Tongue (tissue), 3 donors: ENCODE measurements at places on chromosomes 11 and 22.
A peak's percentile ranks its signal among the peaks of the same experiment; 100 is the strongest.

GRCh38 chr11:61896665-61897386 lies 5.5 kb upstream of the FADS3 start:
- no peak for DNase-seq

GRCh38 chr11:63670433-63671321 lies 499 bp downstream of the ATL3 start:
- DNase-seq, result peak; percentile 69

GRCh38 chr11:93169950-93170561 lies 27.7 kb downstream of the SLC36A4 start:
- peak; percentile 46 for DNase-seq

DNA sequence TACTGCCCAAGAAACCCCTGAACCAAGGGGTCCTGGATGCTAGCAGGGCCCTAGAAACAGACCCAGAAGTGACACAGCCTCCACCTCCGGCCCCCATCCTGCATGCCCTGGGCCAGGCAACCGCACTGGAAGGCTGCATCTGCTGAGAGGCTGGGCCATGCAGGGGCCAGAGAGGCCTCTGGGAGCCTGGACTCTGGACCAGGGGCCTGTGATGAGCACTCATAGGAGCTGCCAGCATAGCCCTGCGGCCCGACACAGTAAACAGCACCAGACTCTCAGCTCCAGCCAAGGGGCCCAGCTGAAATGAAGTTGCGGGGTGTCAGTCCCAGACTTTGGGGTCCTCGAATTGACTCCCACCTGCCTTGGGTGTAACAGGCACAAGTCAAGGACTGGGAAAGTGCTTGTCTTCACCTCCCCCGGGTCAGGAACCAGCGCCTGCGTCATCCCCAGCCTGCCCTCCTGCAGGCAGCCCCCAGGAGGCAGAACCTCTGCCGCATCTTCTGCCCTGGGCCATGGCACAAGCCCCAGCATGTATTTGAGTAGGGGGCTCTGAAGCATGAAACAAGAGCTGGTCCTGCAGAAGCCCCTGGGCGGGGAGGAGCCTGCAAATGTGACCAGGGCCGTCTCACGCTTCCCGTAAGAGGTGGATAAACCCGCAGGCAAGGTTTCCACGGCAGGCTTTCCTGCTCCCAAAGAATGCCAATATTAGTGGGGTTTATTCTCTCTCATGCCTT lies 25.2 kb upstream of the CCND1 start:
- no peak for DNase-seq

GRCh38 chr11:58301576-58301975 lies 33.5 kb upstream of the OR10W1 start:
- DNase-seq, result no peak

DNA sequence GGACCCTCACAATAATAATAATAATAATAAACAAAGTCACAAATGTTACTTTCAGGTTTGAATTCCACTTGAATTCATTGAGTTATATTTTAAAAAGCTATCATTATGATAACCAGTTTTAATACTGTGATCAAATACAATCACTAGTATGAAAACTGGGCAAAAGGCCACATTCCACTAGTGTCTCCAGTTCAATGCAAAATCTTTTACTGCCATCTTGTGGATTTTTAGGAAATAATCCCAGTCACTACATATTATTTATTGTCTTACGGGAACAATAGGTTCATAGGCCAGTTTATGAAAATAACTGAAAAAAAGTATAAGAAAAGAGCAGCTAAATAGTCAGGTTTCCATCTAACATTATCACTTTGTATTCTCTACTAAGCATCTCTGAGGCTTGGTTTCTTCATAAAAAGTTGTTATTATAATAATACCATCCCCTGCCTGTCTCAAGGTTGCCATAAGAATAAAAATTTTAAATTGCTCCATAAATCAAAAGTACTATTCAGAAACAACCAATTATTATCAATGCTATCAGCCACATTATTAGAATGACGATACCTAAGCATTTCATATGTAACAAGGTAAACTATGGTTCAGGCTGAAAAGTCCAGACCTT lies 533.9 kb upstream of the CCDC90B start:
- peak; percentile 83 for DNase-seq

DNA sequence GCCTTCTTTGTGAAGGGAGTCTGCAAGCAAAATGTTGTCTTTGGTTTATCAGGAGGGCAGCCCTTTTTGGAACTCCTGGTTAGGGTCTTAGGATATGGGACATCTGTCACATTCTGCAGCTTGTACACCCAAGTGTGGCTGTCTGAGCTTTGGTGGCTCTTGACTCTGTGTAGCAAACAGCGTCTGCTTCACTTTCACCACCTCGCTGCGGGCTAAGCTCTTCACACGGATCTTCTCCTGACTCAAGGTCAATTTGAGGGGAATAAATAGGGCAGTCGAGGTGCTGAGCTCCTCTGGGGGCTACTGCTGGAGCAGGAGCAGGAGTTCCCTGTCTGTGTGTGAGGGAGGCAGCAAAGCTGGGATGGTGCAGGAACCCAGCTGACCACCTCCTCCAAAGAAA lies 10.6 kb downstream of the MICAL2 start:
- DNase-seq, result no peak

GRCh38 chr11:58177409-58178054 lies 11.3 kb upstream of the OR9Q2 start:
- DNase-seq, result no peak

- DNase-seq, result no peak
Observed at GRCh38 chr11:67233584-67234190, 32.6 kb upstream of the GRK2 start.

DNA sequence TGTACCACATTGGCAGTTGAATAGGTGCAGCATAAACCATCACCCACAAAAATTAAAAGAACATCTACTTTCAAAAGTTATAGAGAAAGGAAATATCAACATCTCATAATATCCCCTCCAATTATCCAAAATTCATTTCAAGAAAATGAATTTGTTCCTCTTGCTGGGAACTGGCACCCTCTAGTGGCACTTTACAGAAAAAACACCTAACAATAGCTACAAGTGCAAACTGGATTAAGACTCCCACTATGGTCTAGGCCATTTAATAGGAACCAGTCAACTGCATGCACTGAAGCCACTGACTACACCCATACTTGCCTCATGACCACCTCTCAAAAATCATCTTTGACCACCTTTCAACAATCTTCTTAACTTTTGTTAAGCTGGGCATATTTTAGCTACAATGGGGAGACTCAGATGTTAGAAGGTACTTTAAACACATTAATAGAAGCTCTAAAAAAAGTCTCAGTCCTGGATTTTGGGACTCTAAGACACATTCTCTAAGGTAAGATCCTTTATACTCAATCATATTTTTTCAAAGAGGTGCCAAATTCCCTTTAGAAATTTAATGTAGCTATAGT lies 17.3 kb downstream of the TRAF6 start:
- DNase-seq, result peak; percentile 74

GRCh38 chr11:75589933-75590332 lies 27.9 kb downstream of the SERPINH1 start:
- DNase-seq, result peak; percentile 56

GRCh38 chr11:70928854-70929598 lies 323.4 kb downstream of the SHANK2 start:
- DNase-seq, result no peak

DNA sequence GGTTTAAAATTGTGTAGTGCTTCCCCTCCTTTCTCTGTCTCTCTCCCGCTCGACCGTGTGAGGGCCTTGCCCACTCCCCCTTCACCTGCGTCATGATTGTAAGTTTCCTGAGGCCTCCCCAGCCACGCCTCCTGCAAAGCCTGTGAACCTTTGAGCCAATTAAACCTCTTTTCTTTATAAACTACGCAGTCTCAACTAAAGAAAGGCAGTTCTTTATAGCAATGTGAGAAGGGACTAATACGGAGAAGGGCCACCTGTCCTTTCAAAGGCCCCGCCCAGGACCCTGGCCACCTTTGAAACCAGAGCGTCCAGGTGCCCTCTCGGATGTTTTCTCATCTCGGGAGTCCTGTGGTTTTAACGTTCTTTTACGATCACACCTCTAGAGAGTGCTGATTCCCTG lies 741.5 kb downstream of the BRD1 start:
- DNase-seq, result no peak

GRCh38 chr22:47398921-47399790 lies 636.7 kb downstream of the TBC1D22A start:
- no peak for DNase-seq

DNA sequence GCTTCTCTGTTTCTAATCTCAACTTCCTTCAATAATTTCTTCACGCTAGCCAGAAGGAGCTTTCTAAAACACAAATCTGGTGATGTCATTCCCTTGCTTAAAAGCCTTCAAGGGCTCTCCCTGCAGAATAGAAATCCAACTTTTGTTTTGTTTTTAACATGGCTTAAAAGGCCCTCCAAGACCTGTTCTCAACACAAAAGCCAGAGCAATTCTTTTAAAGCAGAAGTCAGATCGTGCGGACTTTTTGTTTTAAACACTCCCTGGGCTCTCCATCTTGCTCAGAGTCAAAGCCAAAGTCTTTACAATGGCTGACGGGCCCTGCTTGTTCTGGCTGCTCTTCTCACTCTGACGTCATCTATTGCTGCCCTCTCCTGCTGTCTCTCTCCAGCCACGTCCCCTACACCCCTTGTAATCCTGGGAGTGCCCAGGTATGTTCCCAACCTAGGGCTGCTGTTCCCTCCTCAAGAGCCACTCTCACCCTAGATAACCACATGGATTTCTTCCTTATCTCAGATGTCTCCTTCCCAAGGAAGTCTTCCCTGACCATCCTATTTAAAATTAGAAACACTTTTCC lies 22.5 kb downstream of the TECTA start:
- DNase-seq, result peak; percentile 67

DNA sequence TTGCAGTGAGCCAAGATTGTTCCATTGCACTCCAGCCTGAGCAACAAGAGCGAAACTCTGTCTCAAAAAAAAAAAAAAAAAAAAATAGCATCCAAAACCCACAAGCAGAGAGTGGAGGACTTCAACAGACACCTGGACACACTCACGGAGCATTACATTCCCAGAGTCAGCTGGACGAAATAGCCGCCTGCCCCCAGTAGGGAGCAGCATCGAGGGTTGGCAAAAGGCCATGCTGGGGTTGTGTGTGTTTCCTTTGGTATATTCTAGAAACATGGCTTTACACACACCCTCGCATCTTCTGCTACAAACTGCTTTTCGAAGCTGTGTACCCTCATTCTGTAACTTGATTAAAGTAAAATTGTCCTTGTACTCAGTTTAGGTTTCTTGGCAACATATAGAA lies 5.3 kb downstream of the ADA2 start:
- peak; percentile 82 for DNase-seq

DNA sequence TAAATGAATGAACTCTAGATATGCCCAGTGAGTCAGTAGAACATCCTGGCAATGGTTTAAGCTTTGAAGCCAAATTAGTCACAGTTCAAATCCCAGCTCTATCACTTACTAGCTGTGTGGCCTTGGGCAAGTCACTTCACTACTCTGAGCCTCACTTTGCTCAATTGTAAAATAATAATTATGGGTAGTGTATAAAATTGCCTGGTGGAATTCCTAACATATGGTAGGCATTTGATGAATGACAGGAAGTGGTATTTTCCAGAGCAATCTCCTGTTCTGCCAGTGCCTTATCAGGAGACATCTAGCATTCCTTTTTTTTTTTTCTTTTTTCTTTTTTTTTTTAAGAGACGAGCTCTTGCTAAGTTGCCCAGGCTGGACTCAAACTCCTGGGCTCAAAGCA lies 13.0 kb downstream of the SCN4B start:
- DNase-seq, result no peak

DNA sequence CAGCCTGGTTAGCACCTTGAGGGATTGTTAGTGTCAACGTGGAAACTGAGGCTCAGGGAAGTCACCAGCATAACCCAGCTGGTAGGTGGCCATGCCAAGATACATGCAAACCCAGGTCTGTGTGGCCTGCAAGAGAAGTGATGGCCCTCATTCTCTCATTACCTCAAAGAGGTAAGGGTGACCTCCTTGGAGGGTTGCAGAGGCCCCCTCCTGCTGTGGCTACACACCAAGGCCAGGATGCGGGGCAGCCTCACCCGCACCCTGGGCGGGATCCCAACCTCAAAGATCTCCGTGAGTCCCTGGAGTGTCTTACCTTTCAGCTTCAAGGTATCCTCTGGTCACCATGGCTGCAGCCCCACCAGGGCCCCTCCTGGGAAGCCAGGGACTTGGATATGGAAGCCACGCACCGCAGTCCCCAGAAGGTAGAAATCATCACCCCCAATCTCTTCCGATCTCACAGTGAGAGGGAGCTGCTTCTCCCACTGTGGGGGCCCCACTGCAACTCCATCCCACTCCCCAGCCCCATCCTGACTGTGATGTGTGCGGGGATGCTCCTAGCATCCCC lies 95.4 kb downstream of the MORC2 start:
- no peak for DNase-seq

- DNase-seq, result no peak
Observed at GRCh38 chr22:24401931-24402367, 25.4 kb upstream of the ADORA2A start.

DNA sequence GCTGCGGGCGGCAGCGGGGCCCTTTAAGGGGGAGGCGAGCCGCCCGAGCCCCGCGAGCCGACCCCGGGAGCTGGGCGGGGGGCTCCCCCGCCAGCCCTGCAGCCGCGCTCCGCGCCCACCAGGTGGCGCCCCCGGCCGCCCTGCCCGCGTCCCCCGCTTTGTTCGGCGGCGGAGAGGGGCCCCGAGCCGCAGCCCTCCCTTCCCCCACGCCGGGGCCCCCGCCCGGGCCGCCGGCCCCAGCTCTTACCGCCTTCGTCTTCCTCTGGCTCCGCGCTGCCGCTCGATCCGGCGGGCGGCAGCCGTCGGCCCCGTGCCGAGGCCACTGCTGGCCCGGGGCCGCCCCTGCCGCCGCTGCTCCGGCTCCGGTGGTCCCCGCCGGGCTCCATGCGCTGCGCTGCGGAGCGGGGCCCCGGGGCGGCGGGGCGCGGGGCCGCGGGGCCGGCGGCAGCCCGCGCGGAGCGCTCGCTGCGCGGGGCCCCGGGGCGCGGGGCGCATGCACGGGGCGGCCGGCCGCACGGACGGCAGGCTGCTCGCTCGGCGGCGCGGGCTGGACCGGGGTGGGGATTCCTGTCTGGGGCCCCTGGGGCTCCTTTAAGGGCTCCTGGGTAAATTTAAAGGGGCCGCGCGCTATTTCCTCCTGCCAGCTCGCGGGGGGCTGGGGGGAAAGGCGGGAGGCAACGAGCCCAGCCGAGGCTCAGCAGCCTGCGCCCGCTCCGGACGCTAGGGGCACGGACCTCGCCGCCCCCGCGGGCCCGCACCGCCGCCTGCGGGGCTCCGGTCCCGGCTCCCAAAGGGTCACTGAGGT lies at the start of gene ZFTA:
Gene ZFTA (minus strand): TSS at position 539 of the 805 bp plus-strand sequence. CDS start 153 bp downstream, at position 386.
- DNase-seq, result peak; percentile 87

DNA sequence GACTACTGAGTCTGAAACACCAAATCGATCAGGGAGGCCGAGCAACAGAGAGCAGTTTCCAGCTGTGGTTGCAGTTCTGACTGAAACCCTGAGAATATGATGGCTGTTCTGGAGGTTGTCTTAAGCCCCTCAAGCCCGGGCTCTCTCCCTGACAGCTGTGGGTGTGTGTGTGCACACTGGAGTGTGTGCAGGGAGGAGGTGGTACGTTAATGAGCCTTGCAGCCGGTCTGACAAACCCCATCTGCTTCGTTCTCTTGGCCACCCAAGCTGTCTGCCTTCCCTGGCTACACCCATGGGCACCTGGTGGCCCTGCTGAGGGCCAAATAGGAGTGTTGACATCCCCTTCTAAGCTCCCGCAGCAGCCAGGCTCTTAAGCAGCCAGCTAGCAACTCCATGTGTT lies 189.8 kb downstream of the KIRREL3 start:
- peak; percentile 69 for DNase-seq
